NB4 (cell line): ENCODE measurements at places on chromosomes 3 and 15.

DNA sequence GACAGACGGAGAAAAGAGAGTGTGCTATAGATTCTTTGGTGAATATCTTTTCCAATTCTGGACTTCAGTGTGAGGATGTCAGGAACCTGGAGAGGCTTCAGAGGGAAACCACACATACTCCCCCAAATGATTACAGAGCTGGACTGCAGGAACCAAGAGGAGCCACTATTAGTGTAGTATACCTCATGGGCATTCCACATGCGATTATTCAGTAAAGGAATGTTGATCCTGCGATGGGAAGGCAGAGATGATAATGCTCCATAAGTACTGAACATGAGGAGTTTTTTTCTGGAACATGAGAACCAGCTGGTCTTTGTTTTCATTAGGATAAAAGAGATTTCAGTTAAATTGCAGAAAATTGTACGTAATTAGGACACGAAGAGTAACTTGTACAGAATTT lies 18.7 kb downstream of the STARD9 start:
- DNase-seq = no peak

- DNase-seq = no peak
Measured at GRCh38 chr3:73924048-73924447, 299.3 kb upstream of the PDZRN3 start.

- no peak for DNase-seq
Measured at GRCh38 chr3:193589616-193590015, 3.4 kb upstream of the OPA1 start.

DNA sequence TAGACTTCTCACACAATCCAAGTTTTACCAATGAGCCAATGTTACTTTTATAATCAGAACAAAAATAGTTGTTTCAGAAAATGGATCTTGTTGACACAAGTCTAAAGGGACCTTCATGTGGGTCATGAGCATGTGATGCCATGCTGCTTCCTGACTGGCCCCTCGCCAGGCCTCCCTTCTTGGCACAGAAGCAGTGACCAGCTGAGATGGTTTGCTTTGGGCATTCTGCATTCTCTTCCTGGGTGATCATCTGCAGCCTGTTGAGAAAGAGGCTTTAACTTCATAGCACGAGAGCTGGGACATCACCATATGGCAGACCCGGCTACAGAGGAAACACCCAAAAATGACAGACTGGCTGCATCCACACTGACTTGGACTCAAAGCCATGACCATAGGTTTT lies 45.7 kb downstream of the TGM4 start:
- no peak for DNase-seq

GRCh38 chr3:140883428-140884040 lies 58.1 kb upstream of the SLC25A36 start:
- DNase-seq = peak; percentile 2

- no peak for DNase-seq
Measured at GRCh38 chr3:154367221-154367620, 42.9 kb upstream of the DHX36 start.

DNA sequence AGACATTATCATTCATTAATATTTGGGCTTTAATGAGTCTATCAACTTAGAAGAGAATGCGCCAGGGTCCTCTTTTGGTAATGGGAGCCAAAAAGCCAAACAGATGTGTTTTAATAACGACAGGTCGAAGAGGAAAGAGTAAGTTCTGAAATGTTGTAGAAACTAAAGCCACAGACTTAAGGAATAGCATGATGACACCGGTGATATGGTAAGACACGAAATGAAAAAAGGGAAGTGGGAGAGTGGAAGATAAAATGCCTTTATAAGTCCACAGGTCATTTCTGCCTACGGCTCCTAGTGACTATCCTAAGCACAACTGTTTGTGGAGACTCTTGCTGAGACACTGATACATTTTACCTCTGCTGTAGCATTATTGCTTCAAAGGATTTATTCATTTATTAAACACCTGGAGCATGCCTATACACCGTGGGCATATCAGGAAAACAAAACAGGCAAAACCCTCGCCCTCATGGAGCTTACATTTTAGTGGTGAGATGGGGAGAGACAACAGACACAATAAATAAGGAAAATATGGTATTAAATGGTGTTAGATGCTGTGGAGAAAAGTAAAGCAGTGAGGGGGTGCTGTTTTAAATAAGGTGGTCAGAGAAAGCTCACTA lies 11.7 kb upstream of the CD47 start:
- DNase-seq = peak; percentile 87

DNA sequence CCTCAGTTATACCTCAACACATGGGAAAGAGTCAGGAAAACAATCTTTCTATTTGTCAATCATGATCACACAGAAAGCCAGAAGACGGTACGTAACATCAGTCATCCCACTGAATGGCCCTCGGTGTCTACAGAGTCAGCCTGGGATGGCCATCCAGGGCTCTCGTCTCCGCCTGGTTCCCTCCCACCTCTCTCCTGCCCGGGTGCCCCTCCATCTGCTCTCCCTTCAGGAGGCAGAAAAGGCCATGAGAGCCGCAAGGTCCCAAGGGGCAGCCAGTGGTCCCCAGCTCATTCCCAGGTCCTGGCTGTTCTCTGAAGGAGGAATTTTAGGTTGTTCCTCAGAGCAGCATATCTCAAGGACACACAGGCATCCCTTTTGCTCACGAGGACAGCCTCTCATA lies 4.4 kb upstream of the LRRC15 start:
- DNase-seq = no peak

- DNase-seq = no peak
Measured at GRCh38 chr3:132229641-132230040, 87.6 kb upstream of the ACP3 start.

DNA sequence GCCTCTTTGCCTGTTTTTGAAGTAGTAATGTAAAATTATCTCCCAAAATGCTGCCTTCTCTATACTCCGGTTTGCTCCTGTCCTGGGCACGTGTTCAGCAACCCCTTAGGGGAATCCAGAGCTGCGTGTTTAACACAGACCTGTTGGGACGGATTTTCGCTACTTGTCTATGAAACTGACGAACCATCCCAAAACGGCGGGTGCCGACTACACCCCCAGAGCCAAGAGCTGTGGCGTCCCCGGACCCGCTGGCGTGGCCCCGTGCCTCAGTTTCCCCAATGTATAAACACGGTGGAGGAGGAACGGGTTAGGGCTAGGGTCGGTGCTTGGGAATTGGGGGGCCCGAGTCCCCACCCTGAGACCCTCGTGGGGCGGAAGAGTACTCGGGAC lies 473 bp downstream of the FHIT start:
- peak; percentile 65 for DNase-seq

DNA sequence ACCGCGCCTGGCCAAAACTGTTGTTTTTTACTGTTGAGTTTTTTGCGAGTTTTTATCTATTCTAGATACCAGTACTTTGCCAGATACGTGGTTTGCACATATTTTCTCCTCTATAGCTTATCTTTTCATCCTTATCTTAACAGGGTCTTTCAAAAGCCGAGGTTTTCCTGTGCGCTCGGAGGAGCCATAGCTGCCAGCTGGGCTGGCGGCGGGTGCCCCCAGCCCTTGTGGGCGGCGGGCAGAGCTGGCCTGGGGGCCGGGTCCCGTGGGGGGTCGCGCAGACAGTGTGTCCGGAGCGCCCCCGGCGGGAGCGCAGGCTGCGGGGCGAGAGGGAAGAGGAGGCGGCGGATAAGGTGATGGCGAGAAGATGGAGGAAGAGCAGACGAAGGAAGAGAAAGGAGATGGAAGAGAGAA lies 11.1 kb upstream of the EIF4A2 start:
- DNase-seq = no peak

- DNase-seq = peak; percentile 38
Measured at GRCh38 chr15:73677146-73677607, 7.0 kb upstream of the CD276 start.

- no peak for DNase-seq
Measured at GRCh38 chr3:28699283-28699682, 350.7 kb upstream of the AZI2 start.

- no peak for DNase-seq
Measured at GRCh38 chr3:185335799-185336198, 27.1 kb upstream of the MAP3K13 start.

- DNase-seq = no peak
Measured at GRCh38 chr15:36658898-36659639, 79.6 kb downstream of the CDIN1 start.

DNA sequence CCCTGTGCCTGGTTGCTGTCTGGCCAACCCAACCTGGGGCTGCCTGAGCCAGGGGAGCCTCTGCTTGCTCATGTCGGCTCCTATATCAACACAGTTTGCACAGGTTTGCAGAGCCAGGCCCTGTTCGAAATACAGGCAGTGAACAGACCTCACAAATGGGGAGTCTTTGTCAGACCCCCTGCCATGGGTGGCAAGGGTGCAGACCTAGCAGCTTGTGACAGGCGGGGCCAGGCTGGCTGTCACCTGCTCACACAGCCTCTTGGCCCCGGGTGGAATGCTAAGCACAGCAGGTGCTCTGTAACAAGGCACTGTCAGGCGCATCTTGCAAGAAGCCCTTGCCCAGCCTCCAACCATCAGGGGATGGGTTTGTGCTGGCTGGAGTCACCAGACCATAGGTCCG lies 47.3 kb downstream of the BDH1 start:
- DNase-seq = no peak

DNA sequence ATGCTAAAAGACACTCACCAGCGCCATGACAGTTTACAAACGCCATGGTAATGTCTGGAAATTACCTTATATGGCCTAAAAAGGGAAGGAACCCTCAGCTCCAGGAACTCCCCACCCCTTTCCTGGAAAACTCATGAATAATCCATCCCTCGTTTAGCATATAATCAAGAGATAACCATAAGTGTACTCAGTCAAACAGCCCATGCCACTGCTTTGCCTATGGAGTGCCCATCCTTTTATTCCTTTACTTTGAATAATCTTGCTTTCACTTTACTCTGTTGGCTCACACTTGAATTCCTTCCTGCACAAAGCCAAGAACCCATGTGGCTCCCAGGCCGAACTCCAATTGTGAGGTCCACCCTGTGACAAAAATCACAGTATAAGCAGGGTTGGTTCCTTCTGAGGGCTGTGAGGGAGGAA lies 19.1 kb upstream of the FSTL1 start:
- no peak for DNase-seq

DNA sequence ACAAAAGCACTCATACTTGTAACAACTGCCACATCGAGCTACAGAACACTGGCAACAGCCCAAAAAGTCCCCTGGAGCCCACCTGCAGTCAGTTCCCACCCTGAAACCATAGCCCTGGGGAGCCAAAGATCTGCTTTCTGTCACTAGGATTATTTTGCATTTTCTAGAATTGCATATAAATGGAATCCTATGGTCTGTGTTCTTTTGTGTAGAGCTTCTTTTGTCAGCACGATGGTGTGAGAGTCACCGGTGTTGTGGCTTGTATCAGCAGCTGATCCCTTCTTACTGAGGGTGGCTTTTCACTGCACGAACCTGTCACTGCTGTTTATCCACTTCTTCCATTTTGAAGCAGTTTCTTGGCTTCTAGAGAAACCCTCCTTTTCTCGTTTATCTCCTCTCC lies 60.1 kb upstream of the PRR23E start:
- DNase-seq = no peak

DNA sequence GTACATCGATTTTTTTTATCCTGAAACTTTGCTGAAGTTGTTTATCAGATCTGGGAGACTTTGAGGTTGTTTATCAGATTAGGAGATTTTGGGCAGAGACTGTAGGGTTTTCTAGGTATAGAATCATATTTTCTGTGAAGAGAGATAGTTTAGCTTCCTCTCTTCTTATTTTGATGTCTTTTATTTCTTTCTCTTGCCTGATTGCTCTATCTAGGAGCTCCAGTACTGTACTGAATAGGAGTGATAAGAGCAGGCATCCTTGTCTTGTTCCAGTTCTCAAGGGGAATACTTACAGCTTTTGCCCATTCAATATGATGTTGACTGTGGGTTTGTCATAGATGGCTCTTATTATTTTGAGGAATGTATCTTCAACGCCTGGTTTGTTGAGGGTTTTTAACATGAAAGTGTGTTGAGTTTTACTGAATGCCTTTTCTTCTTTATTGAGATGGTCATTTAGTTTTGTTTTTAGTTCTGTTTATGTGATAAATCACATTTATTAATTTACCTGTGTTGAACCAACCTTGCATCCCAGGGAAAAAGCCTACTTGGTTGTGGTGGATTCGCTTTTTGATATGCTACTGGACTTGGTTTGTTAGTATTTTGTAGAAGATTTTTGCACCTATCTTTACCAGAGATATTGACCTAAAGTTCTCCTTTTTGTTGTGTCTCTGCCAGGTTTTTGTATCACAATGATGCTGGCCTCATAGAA lies 14.9 kb upstream of the DNAAF4 start:
- no peak for DNase-seq

GRCh38 chr3:190621927-190622326 lies 108.0 kb downstream of the IL1RAP start:
- peak; percentile 19 for DNase-seq
